ENCODE measurements at places on chromosomes 11 and 22.

DNA sequence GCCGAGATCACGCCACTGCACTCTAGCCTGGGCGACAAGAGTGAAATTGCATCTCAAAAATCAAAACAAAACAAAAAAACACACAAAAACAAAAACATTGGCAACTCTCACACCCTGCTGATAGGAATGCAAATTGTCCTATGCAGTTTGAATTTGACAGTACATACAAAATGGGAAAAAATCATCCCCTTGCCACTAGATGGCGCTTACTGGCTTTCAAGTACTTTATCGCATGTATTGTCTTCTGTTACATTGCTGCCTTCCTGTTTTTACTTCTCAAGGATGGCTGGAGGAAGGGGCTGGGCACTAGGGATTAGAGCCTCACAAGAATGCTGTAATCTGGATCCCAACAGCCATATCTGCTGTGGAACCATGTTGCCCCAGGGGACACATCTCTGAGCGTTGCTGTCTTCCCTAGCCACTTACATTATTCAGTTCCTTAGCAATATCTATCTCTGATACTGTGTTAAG lies 59.4 kb upstream of the A4GALT start:
- DNase-seq: no peak

DNA sequence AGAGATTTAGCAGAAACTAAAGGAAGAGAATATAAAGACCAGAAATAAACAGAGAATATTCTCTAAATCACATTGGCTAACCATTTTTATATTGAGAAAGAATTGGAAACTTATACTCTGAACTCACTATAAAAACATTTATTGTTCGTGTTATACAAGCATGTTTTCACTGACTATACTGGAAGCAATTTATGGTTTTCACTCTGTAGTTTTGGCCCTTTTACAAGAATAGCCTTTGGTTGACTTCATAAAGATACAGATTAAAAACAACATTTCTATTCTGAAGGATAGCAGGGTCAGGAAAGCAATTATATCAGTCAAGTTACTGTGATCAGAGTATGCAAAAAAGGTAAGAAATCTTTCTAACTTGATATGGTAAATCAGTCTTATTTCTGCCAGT lies 965.7 kb upstream of the FAT3 start:
- DNase-seq: no peak

DNA sequence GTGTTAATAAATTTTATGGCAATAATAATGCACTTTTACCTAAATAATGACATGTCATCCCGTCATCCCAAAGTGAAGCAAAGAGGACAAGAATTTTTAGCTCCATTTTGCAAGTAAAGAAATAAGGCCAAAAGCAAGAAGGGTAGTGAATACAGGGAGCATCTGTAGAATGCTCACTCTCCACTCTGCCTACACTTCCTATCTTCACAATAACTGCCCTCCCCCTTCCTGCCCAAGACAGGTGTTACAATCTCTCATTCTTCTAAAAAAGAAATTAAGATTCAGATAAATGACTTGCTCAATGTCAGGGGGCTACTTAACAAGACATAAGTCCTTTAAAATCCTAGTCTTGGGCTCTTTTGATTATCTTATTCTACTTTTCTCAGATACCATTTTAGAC lies 8.9 kb downstream of the RDX start:
- DNase-seq: no peak

- no peak for DNase-seq
Observed at GRCh38 chr22:43031617-43032016, 16.7 kb upstream of the PACSIN2 start.

- no peak for DNase-seq
Observed at GRCh38 chr22:47210686-47211085, 448.2 kb downstream of the TBC1D22A start.

DNA sequence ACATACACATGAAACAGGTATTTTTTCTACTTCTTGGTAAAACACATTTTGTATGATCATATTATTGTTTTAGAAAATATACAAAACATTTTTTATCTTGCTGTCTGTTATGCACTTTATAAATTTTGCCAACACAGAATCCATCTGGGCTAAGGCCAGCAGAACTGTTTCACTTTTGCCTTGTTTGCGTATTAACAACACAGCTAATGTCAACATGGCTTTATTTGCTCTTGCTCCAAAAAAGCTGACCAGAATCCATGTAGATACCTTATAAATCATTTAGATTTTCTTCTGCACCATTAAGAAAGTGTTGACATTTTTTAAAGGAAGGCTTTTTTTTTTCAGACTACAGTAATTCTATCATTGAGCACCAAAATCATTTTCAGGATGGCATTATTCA lies 58.1 kb upstream of the PGR start:
- DNase-seq: no peak

DNA sequence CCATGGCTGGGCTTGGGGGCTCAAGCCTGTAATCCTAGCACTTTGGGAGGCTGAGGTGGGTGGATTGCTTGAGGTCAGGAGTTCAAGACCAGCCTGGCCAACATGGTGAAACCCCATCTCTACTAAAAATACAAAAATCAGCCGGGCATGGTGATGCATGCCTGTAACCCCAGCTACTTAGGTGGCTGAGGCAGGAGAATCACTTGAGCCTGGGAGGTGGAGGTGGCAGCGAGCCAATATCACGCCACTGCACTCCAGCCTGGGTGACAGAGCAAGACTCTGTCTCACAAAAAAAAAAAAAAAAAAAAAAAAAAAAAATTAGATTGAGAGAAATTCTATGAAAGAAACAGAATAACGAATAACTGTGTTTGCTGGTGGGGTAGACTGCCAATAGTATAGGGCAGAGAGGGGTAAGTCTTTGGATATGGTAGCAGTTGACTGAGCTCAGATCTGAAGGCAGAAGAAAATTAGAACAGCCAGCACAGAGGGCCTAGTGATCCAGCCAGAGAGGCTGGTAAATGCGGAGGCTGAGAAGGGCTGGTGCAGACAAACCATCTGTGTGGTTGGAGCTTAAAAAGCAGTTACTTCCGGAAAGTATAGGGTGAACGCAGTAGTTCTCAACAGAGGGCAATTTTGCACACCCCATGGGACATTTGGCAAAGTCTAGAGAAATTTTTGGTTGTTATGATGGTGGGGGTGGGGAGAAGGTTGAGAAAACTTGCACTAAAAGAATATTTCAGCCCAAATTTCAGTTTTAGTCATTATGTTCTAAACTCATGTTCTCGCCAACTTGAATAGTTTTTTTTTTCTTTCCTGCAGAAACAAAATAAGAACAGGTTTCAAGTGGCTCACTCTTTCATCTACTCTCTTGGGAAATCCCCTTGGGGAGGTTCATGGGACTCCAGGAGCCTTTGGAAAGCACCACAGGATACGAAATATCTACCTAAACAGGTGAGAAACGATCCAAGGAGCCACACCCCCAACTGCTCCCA lies 1.6 kb upstream of the HORMAD2 start:
- DNase-seq: no peak

DNA sequence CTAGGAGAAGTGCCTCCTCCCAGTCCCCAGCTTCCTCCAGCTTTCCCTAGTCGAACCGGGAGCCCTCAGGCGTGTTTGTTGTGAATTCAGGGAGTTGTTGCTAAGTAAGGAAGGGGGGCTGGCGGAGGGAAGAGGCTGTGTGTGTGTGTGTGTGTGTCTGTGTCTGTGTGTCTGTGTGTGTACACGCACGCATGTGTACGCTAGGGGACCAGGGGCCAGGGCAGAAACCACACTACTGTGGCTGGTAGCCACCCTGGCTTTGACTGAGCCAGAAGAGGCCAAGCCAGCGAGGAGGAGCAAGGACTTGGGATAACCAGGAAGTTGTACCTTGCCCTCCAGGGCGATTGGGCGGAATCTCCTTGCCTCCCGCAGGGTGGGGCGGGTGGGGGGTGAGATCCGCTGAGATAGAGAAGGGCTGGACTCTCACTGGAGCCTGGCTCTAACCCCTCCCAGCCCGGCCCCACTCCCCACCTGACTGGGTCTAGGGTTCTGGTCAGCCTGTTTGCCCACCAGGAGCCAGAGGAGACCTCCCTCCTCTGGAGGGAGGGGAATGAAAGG lies 7.5 kb downstream of the BCL9L start:
- peak; percentile 85 for DNase-seq

- DNase-seq: no peak
Observed at GRCh38 chr22:21568347-21569075, 997 bp downstream of the UBE2L3 start.

DNA sequence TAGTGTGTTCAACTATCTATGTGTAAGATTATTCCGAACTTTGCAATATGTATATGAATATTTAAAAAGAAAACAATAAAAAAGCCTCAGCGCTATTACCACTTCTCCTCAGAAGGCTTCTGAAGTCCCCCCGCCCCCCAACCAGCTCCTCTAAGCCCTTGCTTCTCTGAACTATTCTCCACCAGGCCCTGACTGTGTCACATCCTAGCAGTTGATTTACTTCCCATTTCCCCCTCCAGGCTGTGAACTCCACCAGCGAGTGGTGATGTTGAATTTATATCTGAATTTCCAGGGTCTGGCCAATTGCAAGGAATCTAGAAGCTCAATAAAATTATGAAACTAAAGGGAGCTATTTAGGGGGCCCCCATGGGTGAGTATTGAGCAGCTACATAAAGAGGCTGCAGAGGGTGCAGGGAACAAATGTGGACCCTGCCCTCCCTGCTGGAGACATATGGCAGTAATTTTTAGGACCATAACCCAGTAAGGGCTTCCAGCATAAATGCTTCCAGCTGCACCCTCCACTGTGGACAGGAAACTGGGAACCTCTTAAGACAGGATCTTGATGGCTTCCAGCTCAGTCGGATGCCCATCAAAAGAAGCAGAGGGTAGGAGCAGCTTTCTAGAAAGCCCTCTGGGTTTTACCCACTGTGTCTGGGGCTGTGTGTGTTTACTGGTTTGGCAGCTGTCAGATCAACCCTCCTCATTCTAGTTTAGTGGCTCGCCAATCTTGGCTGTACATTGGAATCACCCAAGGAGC lies 81.4 kb downstream of the TIMP3 start:
- no peak for DNase-seq

- no peak for DNase-seq
Observed at GRCh38 chr11:44334356-44335004, 24.5 kb upstream of the ALX4 start.

DNA sequence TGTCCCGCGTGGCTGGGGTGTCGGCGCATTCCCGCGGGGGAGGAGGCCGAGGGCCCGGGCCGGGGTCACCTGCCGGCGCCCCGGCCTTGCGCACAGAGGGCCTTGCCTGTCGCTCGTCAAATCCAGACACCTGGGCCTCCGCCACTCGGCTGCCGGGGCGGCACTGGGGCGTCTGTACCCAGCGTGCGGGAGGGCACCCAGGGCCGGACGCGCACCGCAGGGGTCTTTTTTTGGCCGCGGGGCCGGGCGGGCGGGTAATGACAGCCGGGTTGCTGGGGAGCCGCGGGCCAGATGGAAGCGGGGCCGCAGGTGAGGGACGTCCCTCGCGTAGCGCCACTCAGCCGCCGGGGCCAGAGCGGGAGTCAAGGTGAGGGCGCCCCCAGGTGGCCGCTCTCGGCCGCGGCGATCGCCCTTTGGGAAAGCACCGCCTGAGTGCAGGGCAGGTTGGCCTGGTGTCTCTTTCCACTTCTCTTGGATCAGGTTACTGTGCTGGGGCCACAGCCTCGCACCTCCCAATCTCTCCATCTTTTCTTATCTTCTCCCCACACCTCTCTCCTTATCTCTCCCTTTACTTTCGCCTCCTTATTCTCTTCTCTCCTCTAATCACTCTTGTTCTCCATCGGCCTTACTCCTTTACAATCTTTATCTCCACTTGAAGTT lies 3.5 kb downstream of the PHLDB1 start:
- DNase-seq: peak; percentile 80

GRCh38 chr22:49962012-49962750 lies 1.6 kb downstream of the PIM3 start:
- peak; percentile 87 for DNase-seq

DNA sequence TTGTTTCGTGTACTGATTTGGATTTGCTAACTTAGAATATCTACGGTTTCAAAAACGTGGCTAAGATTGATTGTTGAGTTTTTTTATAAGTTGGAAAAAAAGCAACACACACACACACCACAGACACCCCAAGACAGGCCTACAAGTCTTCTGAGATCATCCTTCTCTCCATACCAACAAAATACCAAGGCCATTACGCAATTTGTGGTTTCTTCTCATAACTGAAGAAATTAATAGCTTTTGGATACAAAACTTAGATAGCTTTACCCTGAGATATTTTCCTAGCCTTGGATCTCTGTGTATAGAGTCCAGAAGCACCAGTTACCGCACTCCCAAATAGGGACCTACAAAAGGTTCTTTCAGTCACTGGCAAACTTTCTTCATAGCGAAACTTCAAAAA lies 113.6 kb downstream of the SIK3 start:
- no peak for DNase-seq

DNA sequence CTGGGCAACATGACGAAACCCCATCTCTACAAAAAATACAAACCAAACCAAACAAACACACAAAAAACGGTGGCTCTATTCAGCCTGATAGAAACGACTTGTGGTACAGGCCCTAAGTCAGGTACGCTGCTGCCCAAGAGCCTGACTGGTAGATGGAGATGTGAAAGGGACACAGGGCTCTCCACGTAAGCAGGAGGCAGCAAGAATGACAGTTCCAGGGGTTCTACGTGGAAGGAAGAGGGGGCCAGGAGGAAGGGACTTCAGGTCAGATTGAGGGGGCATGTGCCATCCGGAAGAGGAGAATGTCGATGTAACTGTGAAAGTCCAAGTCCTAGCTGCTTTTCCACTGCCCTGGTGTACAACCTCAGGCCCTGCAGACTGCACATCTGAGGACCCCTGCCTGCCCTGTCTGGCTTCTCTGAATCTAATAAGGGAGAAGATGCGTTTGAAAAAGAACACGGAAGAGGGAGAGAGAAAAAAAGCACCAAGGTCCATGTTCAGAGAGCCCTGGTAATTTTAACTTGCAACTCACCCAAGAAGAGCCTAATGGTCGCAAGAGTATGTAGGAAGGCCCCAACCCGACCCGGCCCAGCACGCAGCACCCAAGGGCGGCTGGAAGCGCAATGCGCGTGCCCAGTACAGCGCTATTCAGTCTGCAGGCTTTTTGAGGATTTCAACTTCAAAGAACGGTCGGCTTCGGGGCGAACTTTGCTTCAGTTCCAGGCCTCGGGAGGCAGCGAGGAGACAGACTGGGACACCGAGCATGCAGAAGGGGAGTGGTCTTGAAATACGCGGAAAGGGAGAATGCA lies 909 bp upstream of the ZNRD2 start:
- DNase-seq: no peak

DNA sequence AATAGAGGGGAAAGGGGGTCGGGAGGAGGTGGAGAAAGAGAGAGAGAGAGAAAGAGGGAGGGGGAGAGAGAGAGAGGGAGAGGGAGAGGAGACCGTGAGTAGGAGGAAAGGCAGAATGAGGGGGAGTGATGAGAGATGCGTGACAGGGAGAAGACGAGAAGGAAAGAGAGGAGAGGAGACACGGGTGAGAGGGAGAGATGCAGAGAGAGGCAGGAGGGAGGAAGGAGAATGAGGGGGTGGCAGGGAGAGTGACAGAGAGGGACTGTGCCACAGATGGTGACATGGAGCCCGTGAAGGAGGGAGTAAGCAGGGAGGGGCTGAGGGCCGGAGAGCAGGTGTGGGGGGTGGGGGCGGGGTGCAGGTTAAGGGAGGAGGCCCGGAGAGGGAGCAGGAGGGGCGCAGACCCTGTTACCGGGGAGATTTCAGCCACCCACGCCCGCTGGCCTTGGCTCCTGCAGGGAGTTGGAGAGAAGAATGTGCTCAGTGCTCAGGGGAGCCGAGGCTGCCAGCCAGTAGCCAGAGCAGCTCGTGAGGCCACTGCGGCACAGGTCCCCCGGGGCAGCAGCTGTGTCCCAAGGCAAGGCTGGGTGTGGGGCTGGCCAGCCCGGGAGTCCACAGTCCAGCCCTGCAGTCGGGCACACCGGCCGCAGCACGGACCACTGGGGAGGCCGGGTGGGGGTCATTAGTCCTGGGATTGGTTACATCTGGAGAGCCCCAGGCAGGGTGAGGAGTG lies at the start of gene SSTR3:
SSTR3 (minus strand) TSS at position 304 of the 733 bp plus-strand sequence. CDS start 4,674 bp downstream, outside the sequence.
- DNase-seq: peak; percentile 41

Measured in left hindlimb (tissue), 1 donor.